Activated gamma-delta T cell (primary cell): ENCODE measurements at places on chromosomes 11 and 22.

- DNase-seq, result no peak
These were observed 12.3 kb downstream of the TOLLIP start for GRCh38 chr11:1297011-1297575.

DNA sequence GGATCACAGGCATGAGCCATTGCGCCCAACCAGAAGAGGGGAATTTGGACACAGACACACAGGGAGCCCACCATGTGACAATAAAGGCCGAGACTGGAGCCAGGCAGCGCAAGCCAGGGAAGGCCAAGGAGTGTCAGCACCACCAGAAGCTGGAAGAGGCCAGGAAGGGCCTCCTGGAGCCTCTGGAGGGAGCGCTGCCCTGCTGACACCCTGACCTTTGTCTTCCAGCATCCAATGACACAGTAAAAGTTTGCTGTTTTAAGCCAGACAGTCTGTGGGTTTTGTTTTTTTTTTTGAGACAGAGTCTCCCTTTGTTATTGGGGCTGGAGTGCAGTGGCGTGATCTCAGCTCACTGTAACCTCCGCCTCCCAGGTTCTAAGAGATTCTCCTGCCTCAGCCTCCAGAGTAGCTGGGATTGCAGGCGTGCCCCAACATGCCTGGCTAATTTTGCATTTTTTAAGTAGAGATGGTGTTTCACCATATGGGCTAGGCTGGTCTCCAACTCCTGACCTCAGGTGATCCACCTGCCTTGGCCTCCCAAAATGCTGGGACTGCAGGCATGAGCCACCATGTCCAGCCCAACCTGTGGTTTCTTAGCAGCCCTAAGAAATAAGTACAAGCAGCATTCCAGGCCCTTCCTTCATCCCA lies 215.8 kb downstream of the CTTN start:
- no peak for DNase-seq

DNA sequence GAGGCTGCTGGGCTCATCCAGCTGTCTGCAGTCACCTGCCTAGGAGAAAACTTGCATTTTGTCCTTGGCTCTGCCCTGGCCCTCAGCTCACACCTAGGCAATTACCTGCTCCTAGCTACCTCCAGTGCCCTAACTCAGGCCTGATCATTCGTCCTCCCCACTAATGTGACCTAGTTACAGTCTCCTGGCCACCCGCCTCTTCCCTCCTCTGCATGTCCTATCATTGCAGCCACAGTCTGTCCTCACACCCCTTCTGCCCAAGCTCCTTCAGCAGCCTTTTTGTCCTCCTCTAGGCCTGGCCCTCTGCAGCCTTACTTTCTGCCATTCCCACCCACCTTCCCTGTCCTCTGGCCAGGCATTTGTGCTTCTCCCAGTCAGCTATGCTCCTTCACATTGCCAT lies 17.7 kb upstream of the CCDC134 start:
- no peak for DNase-seq

GRCh38 chr11:113198972-113199661 lies 115.3 kb upstream of the TTC12 start:
- DNase-seq, result no peak

DNA sequence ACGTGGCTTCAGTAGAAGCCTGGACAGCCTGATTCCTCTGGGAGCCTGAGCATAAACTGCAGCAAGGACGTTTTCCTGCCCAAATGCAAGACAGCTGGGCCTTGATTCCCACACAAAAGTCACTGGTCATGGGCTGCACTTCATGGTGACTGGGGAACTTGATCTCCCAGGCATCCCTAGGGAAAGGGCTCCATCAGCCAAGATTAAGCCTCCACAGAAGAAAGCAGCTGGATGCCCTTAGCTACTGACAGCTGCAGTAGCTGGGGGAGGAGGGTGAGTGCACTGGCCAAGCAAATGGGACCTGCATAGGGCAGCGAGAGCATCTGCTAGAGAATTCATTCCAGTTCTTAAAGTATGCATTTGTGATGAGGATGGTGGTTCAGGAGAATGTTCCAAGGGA lies 267.4 kb upstream of the ISX start:
- DNase-seq, result no peak
